NCI-H2081 (cell line): ENCODE measurements at places on chromosomes 6 and 20.

- DNase-seq: peak; percentile 29
Measured at GRCh38 chr20:3890398-3890751, 1.2 kb downstream of the PANK2 start.

DNA sequence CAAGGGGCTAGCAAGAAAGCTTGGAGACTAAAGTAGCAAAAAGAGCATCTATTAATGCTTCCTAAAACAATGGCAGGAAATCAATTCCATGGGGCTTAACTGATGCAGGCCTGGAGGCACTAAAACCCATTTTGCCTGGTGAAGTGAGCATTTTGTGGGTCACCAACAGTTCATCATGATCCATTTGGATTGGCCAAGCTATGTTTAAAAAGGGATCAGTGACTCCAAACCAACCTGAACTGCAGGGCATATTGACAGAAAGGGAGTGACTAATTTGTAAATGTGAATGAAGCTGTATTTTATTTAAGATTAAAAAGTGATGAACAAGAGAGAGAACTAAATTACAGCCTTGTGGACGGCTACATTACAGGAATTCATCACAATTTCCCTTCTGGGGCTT lies 132.0 kb downstream of the PCSK2 start:
- DNase-seq: no peak

DNA sequence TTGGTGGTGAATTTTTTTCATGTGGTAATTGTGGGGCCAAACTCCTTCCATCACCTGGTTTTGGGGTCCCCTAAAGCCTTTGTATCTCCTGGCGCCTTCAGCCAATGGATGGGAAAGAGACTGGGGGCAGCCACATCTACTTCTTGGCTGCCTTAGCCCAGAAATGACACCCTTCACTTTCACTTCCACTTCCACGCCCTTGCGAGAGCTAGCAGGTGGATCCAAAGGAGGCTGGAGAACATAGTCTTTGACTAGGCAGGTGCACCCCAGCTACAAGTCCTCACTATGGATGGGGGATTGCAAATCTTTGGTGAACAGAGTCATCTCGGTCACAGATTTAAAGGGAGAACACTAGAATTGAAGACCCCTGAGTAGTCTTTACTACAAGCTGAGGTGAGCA lies 70.8 kb downstream of the NDUFAF5 start:
- no peak for DNase-seq

GRCh38 chr6:257774-258173 lies 34.5 kb upstream of the DUSP22 start:
- DNase-seq: no peak

- DNase-seq: no peak
Measured at GRCh38 chr6:35142588-35143569, 1.7 kb upstream of the TCP11 start.

DNA sequence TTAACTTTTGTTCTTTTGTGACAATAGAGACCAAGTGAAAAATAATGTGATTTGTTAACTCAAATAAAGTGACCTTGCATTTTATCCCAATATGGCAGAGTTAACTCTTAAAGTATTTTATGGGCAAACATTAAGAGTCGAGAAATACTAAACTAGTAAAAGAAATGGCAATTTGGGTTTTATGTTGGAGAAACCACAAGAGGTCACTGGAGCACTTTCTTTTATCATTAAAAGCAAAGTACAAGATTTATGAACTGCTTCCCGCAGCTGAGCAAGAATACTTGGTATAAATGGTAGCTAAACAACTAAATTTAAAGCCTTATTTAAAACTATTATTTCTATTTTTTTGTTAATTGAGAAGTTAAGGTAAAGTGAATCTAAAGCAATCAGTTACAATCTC lies 33.5 kb upstream of the MCM9 start:
- DNase-seq: no peak

GRCh38 chr6:129882510-129883023 lies 21.5 kb upstream of the TMEM244 start:
- DNase-seq: no peak

DNA sequence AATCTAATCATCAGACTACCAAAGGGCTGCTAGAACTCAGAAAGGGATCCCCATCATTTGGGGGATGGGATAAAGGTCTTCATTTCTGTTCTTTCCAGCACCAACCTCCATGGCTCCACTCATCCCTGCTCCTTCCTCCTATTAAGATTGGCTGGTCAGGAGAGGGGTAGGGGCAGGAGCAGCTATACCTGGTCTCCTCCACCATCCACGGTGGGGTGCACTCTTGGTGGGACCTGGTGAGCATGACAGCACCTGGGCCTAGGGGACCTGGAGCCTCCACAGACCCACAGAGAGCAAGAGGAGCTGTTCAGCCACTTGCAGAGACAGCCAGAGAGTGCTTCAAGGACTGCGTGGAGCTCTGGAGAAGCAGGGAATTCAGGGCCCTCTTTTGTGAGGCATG lies 6.1 kb upstream of the ULBP2 start:
- no peak for DNase-seq

DNA sequence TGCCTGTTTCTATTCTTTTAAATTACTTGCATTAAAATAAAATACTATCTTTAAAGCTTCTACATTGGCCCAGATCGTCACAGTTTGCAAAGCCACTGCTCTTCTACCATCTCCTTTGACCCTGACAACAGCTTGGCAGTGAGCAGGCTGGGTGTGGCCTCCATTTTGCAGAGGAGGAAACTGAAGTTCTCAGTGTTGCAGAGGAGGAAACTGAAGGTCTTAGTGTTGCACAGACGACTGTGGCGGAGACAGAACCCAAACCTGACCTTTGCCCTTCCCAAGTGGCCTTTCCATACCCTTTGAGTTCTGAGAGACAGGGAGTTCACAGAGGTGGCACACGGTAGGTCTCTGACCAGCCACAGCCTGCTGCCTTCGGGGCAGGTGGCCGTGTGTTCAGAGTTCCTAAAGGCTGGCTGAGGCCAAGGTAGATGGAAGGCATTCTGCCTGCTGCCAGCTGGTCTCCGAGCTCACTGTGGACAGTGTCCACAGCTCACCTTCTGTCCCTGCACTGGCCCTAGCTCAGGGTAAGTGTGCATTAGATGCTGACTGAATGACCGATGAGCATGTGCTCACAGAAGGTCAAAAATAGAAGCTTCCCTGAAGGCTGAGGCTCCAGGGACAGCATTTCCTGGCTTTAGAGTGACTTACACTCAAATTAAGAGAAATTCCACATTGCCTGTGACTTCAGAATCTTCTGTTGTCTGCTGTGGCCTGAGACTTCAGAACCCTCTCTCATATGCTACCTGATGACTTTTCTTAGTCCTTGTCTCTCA lies 113.5 kb upstream of the SLC24A3 start:
- DNase-seq: no peak

DNA sequence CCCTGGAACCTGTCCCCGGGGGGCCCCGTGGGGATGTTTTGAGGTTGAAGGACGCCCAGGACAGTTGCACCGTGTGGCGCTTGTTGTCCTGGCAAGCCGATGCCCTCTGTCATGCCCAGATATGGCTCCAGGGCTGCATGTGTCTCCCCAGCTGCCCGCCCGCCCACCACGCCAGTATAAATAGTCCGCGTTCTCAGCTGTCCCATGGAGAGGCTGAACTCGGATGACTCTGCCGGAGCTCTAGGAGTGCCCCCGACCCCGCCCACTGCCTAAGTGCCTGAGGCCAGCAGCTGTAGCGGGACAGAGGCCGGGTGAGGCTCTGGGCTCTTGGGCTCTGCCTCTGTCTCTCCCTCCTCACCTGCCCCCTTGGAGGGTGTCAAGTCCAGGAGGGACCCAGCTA lies 83.0 kb upstream of the GATA5 start:
- no peak for DNase-seq

DNA sequence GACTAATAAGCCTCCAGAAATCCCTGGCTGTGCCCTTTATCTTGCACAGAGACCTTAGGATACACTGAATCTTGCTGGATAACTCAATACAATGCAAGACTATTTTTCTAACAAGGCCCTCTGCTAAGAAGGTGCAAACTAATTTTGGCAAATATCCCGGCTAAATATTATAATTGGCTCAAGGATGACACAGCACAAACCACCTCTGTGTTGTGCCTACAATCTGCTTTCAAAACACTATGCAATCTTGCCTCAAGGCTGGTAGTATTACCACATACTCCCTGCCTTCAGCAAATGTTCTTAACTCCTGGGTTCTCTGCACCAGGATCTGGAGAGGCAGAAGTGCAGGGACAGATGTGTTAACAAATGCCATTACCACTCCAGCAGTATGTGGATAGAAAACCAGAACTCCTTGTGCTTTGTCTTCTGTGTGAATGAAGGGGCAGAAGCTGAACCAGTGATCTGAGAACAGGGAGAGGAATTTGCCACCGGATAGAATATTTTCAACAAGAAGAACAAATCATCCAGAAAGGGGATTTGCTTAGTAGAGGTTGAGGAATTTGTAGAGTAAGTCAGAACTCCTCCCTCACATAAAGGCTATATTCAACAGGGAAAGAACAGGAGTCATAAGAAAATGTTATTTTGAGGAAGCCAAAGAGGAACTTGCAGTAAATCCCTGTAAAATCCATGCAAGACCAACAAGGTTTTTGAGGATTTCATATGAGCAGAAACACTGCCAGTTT lies 74.1 kb upstream of the SLC4A11 start:
- DNase-seq: no peak

GRCh38 chr6:39755231-39755630 lies 30.0 kb upstream of the KIF6 start:
- DNase-seq: no peak

DNA sequence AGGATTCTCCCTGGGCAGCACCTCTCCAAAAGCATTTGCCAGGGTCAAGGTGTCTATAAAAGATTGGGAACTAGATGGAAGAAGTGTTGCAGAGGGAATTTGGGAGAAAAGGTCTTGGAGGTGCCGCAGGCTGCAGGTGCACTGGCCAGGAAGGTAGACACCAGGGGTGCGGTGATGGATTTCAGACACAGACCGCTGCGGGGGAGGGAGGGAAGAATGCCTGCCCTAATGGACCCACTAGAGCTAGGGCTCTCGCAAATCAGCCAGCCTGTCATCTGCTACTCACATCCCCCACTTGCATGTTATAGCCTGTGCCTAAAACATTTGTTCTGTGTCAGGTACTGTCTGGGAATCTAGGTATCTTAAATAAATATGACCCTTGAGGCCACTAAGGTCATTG lies 193.6 kb upstream of the SLC24A3 start:
- DNase-seq: no peak

DNA sequence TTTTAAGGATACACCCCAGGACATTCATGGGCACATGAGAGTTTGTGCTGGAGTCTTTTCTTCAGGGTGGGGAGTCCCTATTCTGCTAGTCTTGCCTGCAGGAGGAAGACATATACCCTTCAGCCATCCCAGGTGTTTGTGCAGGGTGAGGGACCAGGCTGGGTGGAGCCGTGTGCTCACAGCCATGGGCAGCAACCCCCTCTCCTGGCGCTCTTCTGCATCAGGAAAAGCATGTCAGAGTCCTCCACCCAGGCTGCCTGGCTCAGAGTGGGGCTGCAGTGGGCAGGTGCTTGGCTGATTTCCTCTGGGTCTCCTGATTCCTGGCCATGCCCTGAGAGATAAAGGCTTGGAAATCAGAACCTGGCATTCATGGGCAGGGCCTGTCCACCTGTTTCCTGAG lies 22.7 kb upstream of the MLN start:
- DNase-seq: no peak

DNA sequence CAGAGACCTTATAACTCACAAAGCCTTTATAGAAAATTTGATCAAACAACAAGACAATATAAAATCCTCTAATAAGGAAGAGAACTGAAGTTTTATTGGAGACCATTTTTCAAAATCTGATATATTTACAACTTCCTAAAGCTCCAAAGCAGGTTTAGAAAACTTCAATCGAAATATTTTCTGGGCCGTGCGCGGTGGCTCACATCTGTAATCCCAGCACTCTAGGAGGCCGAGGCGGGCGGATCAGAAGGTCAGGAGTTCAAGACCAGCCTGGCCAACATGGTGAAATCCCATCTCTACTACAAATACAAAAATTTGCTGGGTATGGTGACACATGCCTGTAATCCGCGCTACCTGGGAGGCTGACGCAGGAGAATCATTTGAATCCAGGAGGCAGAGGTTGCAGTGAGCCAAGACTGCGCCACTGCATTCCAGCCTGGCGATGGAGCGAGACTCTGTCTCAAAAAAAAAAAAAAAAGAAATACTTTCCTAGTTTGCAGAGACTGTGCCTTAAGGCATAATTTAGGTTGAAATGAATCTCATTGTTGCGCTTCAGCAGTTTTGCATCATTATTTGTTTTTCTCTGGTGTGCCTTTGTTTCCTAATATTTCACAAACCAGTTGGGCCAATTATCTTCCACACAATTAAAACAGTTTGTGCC lies 60.6 kb upstream of the ASIP start:
- DNase-seq: no peak

DNA sequence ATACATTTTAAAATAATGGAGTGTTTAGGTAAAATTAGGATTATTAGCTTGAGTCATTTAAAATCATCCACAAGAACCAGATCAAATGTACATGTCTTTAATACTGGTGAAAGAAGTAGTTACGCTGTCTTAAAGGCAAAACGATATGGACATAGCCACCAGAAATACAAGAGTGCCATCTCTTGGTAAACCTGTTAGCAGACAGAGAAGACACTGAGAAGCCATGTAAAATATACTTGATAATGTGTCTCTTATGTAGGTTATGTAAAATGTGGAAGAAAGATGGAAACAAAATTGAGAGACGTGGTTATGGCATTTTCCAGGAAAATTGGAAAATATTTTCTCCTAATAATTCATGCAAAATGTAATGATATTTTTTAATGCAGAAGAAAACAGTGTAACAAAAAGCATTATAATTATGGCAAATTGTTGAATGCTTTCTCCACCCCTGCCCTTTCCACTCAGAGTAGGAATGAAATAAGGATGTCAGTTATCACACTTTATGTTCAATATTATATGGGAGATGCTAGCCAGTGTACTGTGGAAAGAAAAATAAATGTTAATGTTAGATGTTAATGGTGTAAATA lies 12.2 kb upstream of the SLC17A2 start:
- peak; percentile 44 for DNase-seq

DNA sequence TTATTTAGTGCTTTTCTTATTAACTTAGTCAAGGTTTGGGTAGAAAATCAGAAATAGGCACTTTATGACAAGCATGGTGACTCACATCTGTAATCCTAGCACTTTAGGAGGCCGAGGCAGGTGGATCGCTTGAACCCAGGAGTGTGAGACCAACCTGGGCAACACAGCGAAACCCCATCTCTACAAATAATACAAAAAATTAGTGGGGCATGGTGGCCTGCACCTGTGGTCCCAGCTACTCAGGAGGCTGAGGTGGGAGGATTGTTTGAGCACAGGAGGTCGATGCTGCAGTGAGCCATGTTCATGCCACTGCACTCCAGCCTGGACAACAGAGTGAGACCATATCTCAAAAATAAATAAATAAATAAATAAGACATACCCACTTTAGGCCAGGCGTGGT lies 51.3 kb upstream of the THEMIS start:
- DNase-seq: no peak

GRCh38 chr6:35955071-35955470 lies 34.2 kb upstream of the SRPK1 start:
- DNase-seq: no peak

GRCh38 chr20:21272279-21272678 lies 30.9 kb upstream of the XRN2 start:
- DNase-seq: no peak

- no peak for DNase-seq
Measured at GRCh38 chr6:134669485-134669884, 280.4 kb downstream of the ALDH8A1 start.
